Right lobe of liver (tissue), 6 donors: ENCODE measurements at places on chromosomes 5 and 9. TPM values are rescaled to one million over a fixed set of nuclear protein-coding genes. Genes with fewer than 3 reads are reported as not detected.

SOHLH1 gene
- not detected for total RNA-seq

ADAMTSL2 gene
- 23.0 TPM for total RNA-seq

PAPPA gene
- total RNA-seq, result 0.46 TPM

PCDHGC5 gene
- 0.32 TPM for total RNA-seq

SLC34A3 gene
- total RNA-seq, result not detected
